Inflammatory macrophage (primary cell): ENCODE measurements at places on chromosomes 1 and 21.

DNA sequence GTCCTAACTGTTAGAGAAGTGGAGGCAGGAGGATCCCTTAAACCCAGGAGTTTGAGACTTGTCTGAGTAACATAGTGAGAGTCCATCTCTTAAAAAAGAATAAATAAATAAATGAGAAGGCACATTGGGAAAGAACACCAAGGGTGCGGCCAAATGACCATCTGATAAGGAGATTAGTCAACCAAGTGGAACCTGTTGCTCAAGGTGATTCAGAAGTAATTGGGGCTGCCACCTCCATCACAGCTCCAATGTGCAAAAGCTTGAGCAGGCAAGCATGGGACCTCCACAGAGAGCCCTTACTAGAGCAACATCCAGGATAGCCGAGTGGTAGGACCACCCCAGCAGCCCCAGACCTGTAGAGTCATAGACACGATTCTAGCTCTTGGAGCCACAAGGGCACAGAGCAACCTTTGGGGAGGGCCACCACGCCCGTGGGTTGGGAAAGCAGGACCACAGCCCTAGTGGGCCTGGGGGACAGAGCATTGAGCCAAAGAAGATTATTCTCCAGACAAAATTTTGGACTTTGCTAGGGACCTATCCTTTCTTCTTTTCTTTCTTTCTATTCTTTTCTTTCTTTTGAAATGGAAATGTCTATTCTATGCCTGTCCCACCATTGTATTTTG is 40.9 kb downstream of the KCNK1 start:
- DNase-seq = no peak

DNA sequence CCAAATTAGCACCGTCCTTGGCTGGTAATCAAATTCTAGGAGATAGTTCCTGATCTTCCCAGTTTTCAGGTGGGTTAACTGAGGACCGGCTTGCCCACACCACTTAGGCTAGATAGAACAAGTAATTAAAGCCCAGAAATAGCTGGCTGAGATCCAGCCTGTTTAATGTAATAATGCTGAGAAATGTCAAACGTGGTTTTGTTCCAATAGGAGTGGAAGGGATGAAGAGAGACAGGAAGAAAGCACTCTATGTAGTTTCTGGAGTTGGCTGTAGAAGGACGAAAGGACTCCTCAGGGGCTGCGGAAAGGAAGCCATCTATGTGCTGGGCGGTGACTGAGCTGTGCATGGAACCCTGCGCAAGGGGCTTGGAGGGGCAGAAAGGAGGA is 18.6 kb downstream of the NAV1 start:
- no peak for DNase-seq

DNA sequence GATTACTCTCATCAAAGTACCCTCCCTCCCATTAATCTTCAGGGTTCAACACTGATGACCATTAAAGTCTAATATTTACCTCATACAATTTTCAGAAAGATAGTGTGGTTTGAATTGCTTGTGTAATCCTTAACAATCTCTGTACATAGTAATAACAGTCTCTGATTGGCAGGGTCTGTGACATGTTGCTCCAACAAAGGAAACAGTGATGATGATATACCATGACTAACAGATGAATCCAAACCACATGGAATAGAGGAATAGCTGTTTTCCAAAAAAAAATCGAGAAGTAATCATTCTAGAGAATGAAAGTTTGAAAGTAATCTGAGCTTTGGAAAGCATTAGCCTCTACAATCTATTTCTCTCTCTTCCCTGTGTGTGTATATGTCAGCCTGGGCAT is 610.1 kb upstream of the NEGR1 start:
- DNase-seq = no peak

DNA sequence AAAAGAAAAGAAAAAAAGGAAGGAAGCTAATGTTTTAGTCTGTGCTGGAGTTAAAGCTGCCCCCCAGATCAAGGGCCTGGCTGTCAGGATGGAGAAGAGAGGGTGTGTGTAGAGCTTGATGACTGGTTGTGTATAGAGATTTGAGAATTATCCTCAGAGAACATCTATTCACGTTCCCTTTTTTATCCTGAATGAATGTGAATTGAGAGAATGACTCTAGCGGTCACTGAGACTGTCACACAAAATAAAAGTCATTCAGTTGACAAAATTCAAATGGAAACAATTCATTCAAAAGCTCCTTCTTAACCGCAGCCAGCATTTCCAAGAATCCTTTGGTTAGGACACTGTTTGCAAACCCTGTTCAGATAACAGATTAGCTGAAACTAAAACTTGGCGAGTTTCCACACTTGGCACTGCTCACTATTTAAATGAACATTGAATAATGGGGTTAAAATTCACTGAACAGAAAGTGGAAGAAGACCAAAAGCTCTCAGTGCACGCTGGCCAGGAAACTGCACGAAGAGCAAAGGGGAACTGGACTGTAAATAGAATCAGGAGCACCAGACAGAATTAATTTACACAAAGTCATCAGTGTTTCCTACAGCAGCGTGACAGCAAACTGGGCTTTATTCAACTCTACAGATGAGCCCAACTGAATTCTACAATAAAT is 13.6 kb upstream of the FAM89A start:
- peak; percentile 69 for DNase-seq

- peak; percentile 53 for DNase-seq
Observed at GRCh38 chr1:208238710-208239472, 5.3 kb downstream of the PLXNA2 start.

GRCh38 chr1:21066356-21067012 is 110.2 kb downstream of the EIF4G3 start:
- DNase-seq = no peak
